ENCODE measurements at places on chromosomes 2 and 18.

DNA sequence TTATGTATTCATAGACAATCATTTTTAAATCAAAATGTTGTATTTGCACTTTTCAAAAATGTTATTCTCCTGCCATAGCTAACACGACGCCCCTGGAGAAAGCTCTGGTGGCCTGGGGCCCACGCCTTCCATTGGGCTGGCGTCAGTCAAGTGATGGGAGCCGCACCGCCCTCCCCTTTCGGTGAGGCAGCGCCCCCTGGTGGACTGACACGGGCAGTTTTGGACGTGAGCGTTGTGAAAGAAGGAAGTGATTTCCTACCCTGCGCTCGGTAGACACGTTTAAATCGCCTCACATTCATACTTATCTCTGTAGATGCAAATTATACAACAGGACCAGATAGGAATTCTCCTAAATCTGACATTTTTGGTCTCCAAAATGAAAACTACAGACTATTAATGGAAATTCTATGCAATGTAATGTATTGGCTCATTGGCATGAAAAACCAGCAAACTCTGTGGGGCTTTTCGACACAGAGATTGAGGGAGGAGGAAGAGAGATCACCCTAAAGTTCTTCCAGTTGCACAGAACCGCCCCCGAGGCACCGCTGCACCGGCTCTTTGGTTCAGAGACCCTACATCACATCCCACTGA, 326.2 kb upstream of the SOX11 start:
- no peak for DNase-seq

GRCh38 chr2:58428096-58429013, 187.2 kb upstream of the FANCL start:
- no peak for DNase-seq

DNA sequence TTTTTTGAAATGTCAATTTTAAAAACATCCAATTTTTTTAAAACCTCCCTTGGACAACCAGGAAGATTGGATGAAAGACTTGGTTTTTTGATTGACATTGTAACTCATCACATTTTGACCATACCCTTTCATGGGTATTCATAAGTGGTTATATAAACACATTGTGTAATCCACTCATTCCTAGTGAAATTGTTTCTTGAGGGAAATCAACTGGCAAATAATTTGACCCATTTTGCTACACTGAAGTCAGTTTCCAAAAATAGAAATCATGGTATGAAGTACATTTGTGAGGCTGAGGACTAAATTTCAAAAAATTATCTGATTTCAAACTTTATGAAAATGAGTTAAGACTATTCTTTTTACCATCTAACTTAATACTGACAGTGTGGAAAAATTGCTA, 31.5 kb downstream of the FBXO48 start:
- no peak for DNase-seq

DNA sequence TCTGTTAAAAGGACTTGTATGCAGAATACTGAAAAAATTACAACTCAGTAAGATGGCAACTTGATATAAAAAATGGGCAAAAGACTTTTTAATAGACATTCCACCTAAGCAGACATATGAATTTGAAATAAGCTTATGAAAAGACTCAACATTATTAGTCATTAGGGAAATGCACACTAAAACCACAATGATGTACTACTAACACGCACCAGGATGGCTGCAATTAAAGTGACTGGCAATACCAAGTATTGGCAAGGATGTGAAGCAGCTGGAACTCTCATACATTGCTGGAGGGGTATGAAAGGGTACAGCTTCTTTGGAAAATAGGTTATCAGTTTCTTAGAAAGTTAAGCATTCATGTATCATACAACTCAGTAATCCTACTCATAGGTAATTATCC, 3.2 kb upstream of the ENOSF1 start:
- DNase-seq: no peak

All from SW 1271 (cell line).